Activated naive CD8-positive, alpha-beta T cell treated with anti-CD3 and anti-CD28 coated beads for 36 hours (primary cell): ENCODE measurements at places on chromosomes 7 and 10.
A peak's percentile ranks its signal among the peaks of the same experiment; 100 is the strongest.

GRCh38 chr10:17676919-17677318, 33.0 kb downstream of the STAM start:
- H3K27me3 ChIP-seq: no peaks in the 10 kb centered on the region
- peaks cover 58% of the 10 kb centered on the region for H3K4me1 ChIP-seq
- H3K27ac ChIP-seq: no peak overlapping the region
- no peak for DNase-seq
- peaks cover 38% of the 10 kb centered on the region for H3K36me3 ChIP-seq

GRCh38 chr10:14751921-14752320, 22.8 kb downstream of the FAM107B start:
- H3K4me3 ChIP-seq: no peak overlapping the region
- H3K36me3 ChIP-seq: peaks cover 1% of the 10 kb centered on the region
- no peaks in the 10 kb centered on the region for H3K27me3 ChIP-seq

GRCh38 chr7:2632733-2633537, 1.1 kb downstream of the TTYH3 start:
- H3K4me3 ChIP-seq: peak overlapping the region; percentile 93
- peak; percentile 67 for DNase-seq
- H3K27me3 ChIP-seq: no peaks in the 10 kb centered on the region
- peaks cover 16% of the 10 kb centered on the region for H3K4me1 ChIP-seq
- H3K36me3 ChIP-seq: no peaks in the 10 kb centered on the region

- peak; percentile 62 for DNase-seq
- H3K4me1 ChIP-seq: peaks cover 41% of the 10 kb centered on the region
- peaks cover 4% of the 10 kb centered on the region for H3K36me3 ChIP-seq
- H3K4me3 ChIP-seq: peak overlapping the region; percentile 73
Measured at GRCh38 chr7:8176370-8177081, 85.4 kb downstream of the ICA1 start.

GRCh38 chr10:80492848-80493521, 38.9 kb downstream of the TSPAN14 start:
- H3K4me3 ChIP-seq: peak overlapping the region; percentile 22
- no peak for DNase-seq
- H3K36me3 ChIP-seq: peaks cover 74% of the 10 kb centered on the region
- peak overlapping the region; percentile 82 for H3K27ac ChIP-seq
- H3K4me1 ChIP-seq: peaks cover 94% of the 10 kb centered on the region

DNA sequence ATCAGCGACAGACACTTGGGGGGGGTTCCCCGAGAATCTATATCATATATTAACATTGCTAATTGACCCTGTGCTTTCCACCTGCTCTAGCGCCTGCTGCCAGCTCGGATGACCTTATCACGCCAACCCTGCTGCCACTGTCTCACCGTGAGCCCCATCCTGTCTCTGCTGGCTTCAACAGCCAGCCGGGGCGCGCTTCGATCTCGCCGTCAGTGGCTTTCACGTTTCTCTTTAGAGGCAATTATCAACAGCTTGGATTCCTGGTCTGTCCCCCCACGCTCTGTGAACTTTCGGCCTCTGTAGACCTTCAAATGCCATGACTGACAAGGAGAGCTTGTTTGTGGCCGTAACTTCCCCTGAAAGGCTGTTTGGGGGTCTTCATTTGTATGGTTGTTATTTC, 123.0 kb downstream of the EBF3 start:
- no peaks in the 10 kb centered on the region for H3K36me3 ChIP-seq
- no peaks in the 10 kb centered on the region for H3K4me1 ChIP-seq
- H3K4me3 ChIP-seq: no peak overlapping the region
- H3K27ac ChIP-seq: no peak overlapping the region
- H3K27me3 ChIP-seq: no peaks in the 10 kb centered on the region
- no peak for DNase-seq

GRCh38 chr7:64611717-64612116, 48.8 kb upstream of the ZNF680 start:
- no peak for DNase-seq
- H3K36me3 ChIP-seq: no peaks in the 10 kb centered on the region
- H3K27me3 ChIP-seq: no peaks in the 10 kb centered on the region

- no peak overlapping the region for H3K27ac ChIP-seq
- no peaks in the 10 kb centered on the region for H3K36me3 ChIP-seq
- H3K27me3 ChIP-seq: no peaks in the 10 kb centered on the region
- no peak for DNase-seq
- no peaks in the 10 kb centered on the region for H3K4me1 ChIP-seq
Measured at GRCh38 chr7:146557971-146558469, 441.4 kb downstream of the CNTNAP2 start.

GRCh38 chr7:155342313-155342712, 44.6 kb downstream of the INSIG1 start:
- peaks cover 16% of the 10 kb centered on the region for H3K27me3 ChIP-seq
- no peak overlapping the region for H3K4me3 ChIP-seq
- DNase-seq: no peak

DNA sequence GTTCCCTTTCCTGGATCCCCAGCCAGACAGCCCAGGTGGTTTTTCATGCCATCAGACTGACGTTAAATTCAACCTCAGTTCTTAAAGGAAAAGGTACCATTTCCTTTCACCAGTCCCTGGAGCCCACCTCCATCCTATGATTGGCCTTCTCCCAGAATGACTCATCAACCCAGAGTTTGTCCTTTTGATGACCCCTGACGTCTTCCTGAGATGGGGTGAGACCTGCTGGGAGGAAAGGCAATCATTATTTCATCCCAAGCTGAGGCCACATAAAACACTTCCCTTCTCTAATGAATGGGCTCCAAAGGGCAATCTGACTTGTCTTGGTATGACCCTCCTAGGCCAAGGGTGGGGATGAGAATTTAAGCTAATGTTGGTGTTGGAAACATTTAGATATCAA, 750.7 kb downstream of the SUGCT start:
- H3K27me3 ChIP-seq: peaks cover 3% of the 10 kb centered on the region
- H3K27ac ChIP-seq: no peak overlapping the region
- no peaks in the 10 kb centered on the region for H3K4me1 ChIP-seq
- no peaks in the 10 kb centered on the region for H3K36me3 ChIP-seq

DNA sequence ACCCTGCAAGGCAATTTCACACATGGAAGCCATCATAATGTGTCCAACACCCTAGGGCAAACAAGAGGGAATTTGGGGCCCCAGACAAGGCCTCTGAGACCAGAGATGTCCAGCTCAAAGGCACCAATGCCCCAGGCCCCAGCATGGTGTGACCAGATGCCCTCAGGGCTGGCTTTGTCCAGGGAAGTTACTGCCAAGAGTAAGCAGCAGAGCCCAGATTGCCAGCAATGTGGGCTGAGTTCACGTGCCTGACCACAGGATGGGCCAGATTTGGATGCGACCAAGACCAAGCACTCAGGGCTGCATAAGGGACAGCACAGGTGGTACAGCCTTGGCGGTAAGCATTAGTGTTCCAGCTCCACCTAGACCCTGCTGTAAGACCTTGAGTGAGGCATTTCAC, 12.7 kb downstream of the MYOF start:
- H3K4me3 ChIP-seq: no peak overlapping the region
- peaks cover 2% of the 10 kb centered on the region for H3K4me1 ChIP-seq
- no peak for DNase-seq
- no peak overlapping the region for H3K27ac ChIP-seq

GRCh38 chr10:126930883-126931503, 25.8 kb downstream of the DOCK1 start:
- no peaks in the 10 kb centered on the region for H3K4me1 ChIP-seq
- no peak overlapping the region for H3K4me3 ChIP-seq
- no peak for DNase-seq

DNA sequence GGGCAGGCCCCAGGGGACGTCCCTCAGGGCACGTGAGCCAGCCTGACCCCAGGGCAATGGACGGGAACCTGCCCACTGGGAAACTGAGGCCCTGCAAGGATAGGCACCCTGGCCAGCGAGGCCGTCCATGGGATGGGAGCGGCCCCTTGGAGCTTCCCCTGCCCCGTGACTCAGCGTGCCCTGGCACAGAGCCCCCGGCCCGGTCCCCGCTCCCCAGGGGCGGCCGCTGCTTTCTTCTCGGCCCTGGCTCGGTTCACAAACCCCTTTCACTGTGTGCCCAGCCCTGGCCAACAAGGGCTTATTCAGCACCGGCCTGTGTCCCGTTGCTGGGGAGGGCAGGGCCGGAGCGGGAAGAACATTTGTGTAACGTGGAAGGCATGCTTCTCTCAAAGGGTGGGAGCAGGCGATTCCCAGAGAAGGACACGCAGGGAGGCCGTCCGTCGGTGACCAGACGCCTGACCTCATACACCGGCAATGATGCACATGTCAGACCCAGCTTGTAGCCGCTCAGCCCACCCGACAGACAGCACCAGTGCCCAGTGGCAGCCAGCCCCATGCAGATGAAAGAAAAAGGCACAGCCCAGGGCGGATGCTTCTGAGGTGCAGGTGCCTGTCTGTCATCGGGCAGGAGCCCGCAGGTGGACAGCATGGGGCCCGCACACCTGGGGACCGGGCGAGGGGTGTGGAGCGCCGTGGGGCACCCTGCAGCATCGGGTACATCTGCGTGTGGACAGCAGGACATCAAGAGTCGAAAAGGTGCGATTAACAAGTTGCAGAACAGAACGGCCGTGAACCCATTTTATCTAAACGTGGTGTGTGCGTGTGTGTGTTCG, 94.5 kb downstream of the PDGFA start:
- H3K36me3 ChIP-seq: no peaks in the 10 kb centered on the region
- H3K27me3 ChIP-seq: no peaks in the 10 kb centered on the region
- no peak overlapping the region for H3K27ac ChIP-seq
- H3K4me1 ChIP-seq: no peaks in the 10 kb centered on the region

GRCh38 chr10:13100349-13101294, 659 bp downstream of the OPTN start:
- no peaks in the 10 kb centered on the region for H3K27me3 ChIP-seq
- H3K36me3 ChIP-seq: peaks cover 13% of the 10 kb centered on the region

DNA sequence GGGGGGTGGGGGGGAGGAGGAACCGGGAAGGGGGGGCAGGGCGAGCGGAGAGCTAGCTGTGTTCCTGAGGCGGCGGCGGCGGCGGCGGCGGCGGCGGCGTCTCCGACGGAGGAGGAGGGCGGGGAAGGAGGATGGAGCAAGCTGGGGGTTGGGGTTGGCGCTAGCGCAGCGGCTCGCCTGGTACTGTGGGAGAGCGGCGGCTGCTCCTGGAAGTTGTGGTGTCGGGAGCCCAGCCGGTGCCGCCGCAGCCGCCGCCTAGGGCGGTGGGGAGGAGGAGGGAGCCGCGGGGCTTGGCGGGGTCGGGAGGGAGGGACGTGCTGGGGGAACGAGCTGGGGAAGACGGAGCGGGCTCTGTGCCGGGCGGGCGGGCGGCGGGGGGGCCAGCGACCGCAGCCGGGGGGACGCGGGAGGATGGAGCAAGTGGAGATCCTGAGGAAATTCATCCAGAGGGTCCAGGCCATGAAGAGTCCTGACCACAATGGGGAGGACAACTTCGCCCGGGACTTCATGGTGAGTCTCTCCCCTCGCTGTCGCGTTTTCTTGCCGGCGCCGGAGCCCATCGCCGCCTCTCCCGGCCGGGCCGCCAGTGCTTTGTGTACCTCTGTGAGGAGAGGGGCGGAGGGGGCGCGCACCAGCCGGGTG, at the start of gene PTPN12:
Gene PTPN12 (plus strand): TSS at position 160 of the 642 bp plus-strand sequence. CDS start 252 bp downstream, at position 412.
- H3K4me3 ChIP-seq: peak within 1 kb of the TSS; percentile 93
- H3K4me1 ChIP-seq: peaks cover 9% of the 10 kb centered on the region
- H3K27ac ChIP-seq: peak within 1 kb of the TSS; percentile 88

GRCh38 chr10:83909001-83909400, 230.3 kb upstream of the GHITM start:
- H3K4me3 ChIP-seq: no peak overlapping the region
- DNase-seq: no peak
- H3K36me3 ChIP-seq: no peaks in the 10 kb centered on the region
- H3K27me3 ChIP-seq: no peaks in the 10 kb centered on the region
- H3K27ac ChIP-seq: no peak overlapping the region

DNA sequence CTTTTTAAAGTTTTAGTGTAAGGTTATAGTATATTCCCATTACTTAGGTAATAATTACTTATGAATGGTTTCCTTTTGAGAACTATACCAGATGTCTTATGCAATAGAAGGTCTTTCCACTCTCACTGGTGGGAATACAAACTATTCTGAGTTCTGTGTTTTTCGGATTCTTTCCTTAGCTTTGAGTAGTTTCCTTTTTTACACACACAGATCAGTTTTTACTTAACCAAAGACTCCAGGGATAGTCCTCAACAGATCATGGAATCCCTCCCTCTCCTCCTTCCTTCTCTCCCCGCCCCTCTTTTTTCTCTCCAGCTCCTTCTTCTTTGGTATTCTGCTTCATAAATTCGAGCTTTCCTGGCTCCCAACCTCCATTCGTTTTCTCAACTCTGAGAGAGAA, 13.3 kb downstream of the COPG2 start:
- H3K4me1 ChIP-seq: peaks cover 10% of the 10 kb centered on the region
- H3K4me3 ChIP-seq: no peak overlapping the region
- H3K36me3 ChIP-seq: peaks cover 35% of the 10 kb centered on the region
- no peak for DNase-seq
- H3K27me3 ChIP-seq: no peaks in the 10 kb centered on the region

- H3K27me3 ChIP-seq: no peaks in the 10 kb centered on the region
- H3K27ac ChIP-seq: no peak overlapping the region
- H3K4me3 ChIP-seq: no peak overlapping the region
- no peaks in the 10 kb centered on the region for H3K36me3 ChIP-seq
Measured at GRCh38 chr7:107150375-107151073, 18.3 kb upstream of the HBP1 start.

- no peaks in the 10 kb centered on the region for H3K36me3 ChIP-seq
- no peaks in the 10 kb centered on the region for H3K4me1 ChIP-seq
- H3K27ac ChIP-seq: no peak overlapping the region
- H3K4me3 ChIP-seq: no peak overlapping the region
- no peak for DNase-seq
- no peaks in the 10 kb centered on the region for H3K27me3 ChIP-seq
Measured at GRCh38 chr10:34444223-34445183, 370.6 kb downstream of the PARD3 start.

- H3K4me3 ChIP-seq: no peak overlapping the region
- no peaks in the 10 kb centered on the region for H3K27me3 ChIP-seq
- DNase-seq: no peak
- no peak overlapping the region for H3K27ac ChIP-seq
- no peaks in the 10 kb centered on the region for H3K36me3 ChIP-seq
Measured at GRCh38 chr10:78210548-78210947, 176.9 kb downstream of the RPS24 start.

DNA sequence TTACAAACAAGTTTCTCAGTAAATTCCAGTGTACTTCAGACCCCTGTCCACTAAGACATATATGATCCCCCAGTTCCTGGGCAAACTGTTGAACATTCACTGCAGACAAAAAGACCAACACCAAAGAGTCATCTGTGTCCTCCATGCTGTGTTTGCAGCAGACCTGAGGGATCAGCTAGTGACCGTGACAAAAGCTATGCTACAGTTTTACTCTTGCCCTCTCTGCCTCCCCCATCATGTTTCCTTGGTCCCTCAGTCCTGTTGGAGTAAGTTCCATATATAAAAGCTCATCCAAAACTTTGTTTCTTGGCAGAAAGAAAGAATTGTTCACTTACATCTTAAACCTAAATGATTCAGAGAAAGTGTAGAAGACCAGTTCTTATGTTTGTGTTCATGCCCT, 56.1 kb downstream of the PODXL start:
- H3K27ac ChIP-seq: no peak overlapping the region
- no peaks in the 10 kb centered on the region for H3K27me3 ChIP-seq
- no peaks in the 10 kb centered on the region for H3K36me3 ChIP-seq
- H3K4me1 ChIP-seq: peaks cover 23% of the 10 kb centered on the region
- H3K4me3 ChIP-seq: no peak overlapping the region
